Suppressor macrophage treated with lipopolysaccharide for 4 hours (primary cell): ENCODE measurements at places on chromosomes 3 and 15.

DNA sequence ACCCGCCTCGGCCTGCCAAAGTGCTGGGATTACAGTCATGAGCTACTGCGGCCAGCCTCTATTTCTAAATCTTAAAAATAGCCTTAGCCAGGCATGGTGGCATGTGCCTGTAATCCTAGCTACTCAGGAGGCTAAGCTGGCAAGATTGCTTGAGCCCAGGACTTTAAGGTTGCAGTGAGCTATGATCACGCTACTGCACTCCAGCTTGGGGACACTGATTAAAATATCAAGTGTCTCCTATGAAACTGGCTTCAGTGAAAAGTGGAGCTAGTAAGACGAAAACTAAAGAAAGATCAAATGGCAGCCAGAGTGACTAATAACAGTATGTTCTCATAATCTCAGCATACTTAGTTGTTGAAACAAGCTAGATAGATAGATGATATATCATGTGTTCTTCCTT, 112.5 kb downstream of the STT3B start:
- DNase-seq = no peak

DNA sequence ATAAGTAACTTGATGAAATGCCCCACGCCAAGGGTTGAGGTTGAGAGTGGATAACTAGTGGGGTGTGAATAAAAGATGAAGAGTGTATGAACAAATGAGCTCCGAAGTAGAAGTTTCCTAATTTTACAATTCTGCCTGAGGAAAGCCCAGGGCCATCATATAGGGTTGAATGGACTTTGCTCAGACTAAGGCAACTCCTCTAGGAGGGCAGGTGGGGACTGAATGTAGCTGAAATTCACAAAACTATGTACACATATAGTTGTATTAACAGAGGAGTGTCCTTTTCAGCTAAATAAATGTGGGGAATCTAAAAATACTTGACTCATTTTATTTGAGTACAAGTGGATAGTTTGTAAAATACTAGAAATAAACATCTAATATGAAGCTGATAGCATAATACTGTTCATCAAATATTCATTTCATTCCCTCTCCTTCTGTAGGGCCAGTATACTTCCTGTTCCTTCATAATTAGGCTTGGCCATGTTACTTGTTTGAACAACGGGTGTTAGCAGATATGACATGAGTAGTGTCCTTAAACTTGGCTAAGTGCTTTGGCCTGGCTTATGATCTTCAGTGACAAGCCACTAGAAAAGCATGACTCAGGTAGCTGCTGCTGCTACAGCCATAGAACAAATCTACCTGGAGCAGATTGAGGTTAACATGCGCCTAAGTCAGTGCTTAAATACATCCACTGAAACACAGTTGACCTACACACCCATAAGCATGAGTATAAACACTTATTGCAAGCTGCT, 26.5 kb downstream of the PLSCR1 start:
- DNase-seq = no peak

GRCh38 chr3:152968388-152969024, 133.6 kb downstream of the P2RY1 start:
- DNase-seq = no peak

- no peak for DNase-seq
These were observed 776 bp downstream of the VGLL3 start for GRCh38 chr3:86990012-86990733.
